ENCODE measurements at places on chromosomes 6 and 20.
A peak's percentile ranks its signal among the peaks of the same experiment; 100 is the strongest.

DNA sequence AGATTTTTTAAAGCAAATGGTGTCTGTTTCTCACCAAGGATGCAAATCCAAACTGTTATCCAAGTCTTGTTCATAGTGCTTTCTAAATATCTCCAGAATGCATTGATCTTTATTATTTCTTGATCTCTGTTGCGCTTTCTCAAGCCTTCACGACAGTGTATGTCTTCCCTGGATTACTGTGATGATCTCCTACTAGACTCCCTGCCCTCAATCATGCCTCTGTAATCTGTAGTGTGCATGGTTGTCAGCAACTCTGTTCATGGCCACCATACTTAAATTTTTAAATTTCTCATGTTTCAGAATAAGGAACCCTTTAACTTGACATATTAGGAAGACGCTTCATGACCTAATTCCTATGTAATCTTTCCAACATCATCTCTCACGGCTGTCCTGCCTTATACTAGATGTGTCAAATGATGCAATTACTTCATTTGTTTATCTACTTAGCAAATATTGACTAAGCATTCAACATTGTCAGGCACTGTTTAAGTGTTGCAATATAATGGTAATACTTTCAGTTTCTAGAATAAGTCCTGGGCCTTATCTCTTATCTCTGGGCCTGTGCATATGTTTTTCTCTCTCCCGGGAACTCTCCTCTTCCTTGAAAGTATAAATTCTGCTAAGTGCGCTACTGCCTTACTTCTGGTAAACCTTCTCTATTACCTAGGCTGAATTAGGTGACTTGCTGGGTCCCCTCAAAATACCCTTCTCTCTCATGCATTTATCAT lies 25.6 kb upstream of the AHI1 start:
- peak; percentile 18 for DNase-seq

DNA sequence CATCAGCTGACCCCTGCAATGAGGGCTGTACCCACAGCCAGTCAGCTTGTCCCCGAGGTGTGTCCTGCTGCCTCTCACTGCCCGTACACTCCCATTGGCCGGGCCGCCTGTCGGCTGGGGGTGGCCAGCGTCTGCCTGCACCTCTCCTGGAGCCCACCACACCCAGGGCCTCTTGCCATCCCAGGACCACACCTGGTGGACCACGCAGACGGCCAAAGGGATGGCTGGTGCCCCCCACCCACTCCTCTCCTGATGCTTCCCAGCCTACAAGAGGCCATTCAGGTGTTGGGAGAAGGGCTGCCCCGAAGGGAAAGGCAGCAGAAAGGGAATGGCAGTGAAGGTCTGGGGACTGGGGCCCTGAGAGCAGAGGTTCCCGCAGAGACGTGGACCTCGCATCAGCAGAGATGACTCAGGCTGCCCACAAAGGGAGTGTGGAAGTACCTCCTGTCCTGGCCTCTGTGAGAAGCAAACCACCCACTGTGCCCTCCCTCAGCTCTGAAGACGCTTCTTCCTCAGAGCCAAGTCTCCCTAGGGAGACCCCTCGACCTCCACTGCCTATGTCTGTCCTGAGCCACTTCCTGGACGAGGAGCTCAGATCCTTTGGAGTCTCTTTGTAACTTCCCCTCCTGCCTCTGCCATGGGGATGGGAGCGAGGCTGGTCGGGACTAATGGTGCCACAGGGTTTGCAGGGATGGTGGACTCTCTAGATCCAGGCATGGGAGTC lies 60.9 kb downstream of the PYGB start:
- DNase-seq: no peak

DNA sequence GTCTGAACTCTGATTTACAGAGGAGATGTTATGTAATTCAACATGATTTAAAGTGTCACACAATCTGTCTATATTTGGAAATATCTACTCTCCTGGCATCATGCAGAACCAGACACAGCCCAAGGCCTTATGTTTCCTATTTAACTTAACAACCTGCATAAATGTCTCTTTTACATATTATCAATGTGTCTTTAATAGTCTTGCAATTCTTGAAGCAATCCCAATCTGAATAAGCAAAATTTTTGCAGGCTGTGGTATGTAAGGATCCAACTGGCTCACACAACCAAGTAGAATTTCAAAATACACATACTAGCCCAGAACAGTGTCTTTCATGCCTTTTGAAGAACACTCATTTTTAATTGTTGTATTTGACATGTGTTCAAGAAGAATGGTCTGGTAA lies 443.2 kb downstream of the MAFB start:
- DNase-seq: no peak

- DNase-seq: no peak
These were observed 111.2 kb downstream of the TRERF1 start for GRCh38 chr6:42340511-42340910.

DNA sequence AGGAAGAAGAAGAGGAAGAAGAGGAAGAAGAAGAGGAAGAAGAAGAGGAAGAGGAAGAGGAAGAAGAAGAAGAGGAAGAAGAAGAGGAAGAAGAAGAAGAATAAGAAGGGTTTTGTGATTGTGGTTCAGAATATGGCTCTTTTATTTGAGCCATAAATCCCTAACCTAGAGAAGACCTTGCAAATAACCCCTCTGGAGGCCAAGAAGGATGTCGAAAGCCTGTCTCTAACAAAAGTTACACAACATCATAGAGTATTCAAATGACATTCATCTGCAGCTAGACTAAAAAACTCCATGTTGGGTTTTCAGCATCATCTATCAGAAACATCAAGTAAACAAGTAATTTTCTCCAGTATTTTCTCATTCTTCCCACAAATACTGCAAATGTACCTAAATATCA lies 100.9 kb downstream of the RNASET2 start:
- no peak for DNase-seq

GRCh38 chr6:16873698-16874097 lies 112.4 kb upstream of the ATXN1 start:
- DNase-seq: no peak

DNA sequence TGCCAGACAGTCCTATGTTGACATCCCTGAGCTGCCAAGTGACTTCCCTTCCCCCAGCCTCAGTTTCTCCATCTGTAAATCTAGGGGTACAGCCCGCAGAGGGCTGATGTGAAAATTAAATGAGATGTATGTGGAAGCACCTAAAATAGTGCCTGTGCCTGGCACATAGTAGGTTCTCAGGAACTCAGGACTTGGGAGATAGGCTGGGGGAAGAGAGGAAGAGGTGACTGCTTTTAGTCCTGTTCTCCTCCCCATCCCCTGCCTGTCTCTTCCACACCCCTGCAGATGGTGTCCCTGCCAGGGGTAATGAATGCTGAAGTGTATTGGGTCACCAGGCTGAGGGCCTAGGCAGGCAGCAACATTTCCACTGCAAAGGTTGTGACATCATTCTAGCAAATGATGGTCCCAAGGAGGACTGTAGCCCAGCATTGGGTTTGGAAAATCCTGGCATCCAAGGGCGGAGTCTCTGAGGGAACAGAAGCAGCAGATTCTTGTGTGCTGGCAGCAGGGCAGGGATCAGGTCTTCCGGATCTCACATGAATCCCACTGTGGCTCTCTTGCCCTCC lies 1.8 kb downstream of the SNPH start:
- no peak for DNase-seq

- no peak for DNase-seq
These were observed 40.7 kb downstream of the CPXM1 start for GRCh38 chr20:2759603-2760296.

GRCh38 chr20:1720845-1721475 lies 63.4 kb upstream of the SIRPG start:
- no peak for DNase-seq

DNA sequence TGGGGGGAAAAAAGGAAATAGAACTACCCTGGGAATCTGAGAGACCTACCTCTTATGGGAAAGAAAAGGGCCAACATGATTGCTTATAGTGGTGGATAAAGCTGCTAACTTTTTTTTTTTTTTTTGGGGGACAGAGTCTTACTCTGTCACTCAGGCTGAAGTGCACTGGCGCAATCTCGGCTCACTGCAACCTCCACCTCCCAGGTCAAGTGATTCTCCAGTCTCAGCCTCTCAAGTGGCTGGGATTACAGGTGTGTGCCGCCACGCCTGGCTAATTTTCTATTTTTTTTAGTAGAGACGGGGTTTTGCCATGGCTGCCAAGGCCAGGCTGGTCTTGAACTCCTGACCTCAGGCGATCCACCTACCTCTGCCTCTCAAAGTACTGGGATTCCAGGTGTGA lies 39.5 kb upstream of the TBC1D22B start:
- no peak for DNase-seq

DNA sequence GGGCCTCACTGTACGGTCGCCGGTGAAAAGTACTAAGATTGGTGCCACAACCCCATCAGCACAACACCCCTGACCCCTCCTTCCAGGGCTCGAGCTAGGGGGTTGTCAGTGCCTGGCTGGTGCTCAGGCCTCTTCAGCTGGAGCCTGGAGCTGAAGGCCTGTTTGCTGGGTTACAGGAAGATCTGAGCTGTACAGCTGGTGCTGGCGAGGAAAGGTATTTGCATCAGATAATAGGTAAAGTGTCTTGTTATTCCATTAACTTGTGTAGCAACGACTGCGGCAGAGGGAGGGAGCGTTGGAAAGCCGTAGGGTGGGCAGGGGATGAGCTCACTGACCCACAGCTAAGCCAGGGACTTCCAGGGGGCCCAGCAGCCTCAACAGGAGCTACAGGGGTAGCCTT lies 15.8 kb upstream of the SIRPA start:
- DNase-seq: no peak

DNA sequence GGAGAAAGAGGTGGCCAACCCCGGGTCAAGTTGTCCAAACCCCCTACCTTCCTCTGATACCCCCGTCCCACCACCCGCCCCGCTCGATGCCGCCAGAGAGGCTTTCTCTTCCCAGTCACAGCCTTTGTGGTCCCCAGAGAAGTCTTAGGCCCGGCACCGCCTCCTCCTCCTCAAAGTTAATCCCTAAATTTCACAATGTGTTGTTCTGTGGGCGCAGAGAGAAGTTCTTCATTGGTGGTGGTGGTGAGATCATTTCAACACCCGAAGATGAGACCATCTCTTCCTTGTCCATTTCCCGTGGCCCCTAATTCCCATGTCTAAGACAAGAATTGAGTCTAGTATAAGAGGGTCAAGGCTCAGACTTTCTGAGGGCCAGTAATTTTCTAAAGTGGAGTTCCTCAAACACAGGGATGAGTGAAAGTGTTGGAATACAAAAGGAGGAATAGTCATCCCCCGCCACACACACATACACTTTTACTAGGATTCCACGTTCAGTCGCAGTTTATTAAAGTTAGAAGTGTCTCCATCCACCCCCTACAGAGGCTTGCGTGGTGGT lies 10.4 kb downstream of the TRIM31 start:
- DNase-seq: no peak

DNA sequence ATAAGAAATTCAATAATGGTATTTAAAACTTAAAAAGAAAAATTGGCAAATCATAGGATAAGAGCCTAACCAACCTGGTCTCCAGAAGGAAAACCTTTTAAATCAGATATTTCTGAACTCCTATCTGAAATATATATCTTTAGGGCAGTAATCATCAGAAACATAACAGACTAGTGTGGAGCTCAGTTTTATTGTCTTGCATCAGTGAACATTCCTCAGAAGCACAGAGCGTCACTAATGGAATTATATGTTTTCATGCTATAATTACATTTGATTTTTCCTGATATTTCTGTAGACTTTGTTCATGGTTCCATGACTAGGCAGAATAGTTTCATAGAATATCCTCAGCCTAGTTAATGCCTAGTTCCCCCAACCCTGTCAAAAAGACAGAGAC lies 262.2 kb downstream of the EYA4 start:
- no peak for DNase-seq

DNA sequence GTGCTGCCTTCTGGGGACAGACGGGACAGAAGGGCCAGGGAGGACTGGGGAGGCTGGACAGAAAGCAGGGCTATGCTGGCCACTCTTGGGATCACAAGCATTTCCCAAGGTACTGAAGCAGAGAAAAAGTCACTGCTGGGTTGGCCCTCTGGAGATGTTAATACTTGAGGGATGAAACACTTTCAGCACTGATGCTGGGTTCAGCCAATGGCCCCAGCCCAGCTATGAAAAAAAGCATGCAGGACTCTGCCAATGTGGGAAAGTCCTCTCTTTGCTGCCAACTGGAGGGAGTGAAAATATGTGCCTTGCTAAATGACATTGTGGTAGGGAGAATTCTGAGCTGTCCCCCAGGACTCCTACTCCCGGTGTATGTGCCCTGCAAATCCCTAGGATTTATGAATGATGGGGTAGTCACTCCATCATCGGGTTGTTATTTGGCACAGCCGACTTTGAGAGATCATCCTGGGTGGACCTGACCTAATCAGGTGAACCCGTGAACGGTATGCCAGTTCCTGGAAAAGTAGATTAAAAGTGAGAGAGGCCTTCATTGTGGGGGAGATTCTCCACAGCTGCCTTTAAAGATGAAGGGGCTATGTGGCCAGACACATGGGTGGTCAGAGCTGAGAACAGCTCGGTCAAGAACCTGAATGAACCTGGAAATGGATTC lies 119.9 kb upstream of the TRAF3IP2 start:
- no peak for DNase-seq

GRCh38 chr6:166619912-166620311 lies 7.1 kb downstream of the RPS6KA2 start:
- no peak for DNase-seq

- peak; percentile 42 for DNase-seq
These were observed 456.4 kb upstream of the MANEA start for GRCh38 chr6:95120984-95121383.

DNA sequence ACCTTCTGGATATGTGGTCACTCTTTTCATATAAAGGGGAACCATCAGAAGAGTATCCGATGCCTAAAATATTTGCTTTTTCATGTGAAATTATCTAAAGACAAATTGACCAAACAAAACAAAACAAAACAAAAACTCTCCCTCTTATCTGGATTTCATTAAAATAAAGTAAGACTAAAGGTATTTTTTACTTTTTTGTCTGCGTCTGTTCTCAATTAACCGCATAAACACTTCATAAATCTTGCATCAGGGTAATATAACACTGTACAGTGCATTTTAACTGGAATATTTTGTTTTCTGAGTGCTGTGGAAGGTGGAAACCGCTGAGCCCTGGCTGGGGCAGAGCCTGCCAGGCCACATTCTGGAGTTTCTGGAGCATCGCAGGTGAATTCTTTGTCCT lies 234.1 kb upstream of the ZFP64 start:
- DNase-seq: no peak

All from NCI-H748 treated with DMSO at 0.1 percent for 48 hours (cell line).